ENCODE measurements at places on chromosomes 2 and 18. TPM values are rescaled to one million over a fixed set of nuclear protein-coding genes. Genes with fewer than 3 reads are reported as not detected.

SIX2 gene
- 0.91 TPM for total RNA-seq

NAT8 gene
- total RNA-seq = not detected

CYRIA gene
- total RNA-seq = 4.1 TPM

PAIP2B gene
- total RNA-seq = 76.6 TPM

GRCh38 chr2:161063946-161064306, 96.3 kb upstream of the TANK start:
- DNase-seq = no peak

Measured in left ventricle myocardium inferior (tissue), 1 donor.